ENCODE measurements at places on chromosomes 2 and 18. TPM values are rescaled to one million over a fixed set of nuclear protein-coding genes. Genes with fewer than 3 reads are reported as not detected.

The CD207 gene
- polyA plus RNA-seq, result 0.10 TPM

DNA sequence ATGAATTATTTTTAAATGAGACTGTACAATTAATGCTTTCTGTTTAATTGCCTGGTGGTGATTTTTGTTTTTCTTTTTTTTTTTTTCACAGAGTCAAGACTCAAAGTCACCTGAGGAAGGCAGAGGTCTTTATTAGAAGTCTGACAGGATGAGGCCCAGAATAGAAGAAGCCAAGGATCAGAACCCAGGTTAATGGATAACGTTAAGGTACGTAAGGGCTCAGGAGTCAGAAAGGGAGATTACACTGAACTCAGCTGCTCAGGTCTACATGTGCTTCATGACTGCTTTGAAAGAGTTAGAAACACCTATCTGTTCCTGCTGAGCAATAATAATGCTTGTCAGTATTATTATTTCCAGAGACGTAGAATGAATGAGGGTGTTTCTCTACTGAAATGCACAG lies 196.5 kb downstream of the LRATD1 start:
- no peaks in the 10 kb centered on the region for H3K27me3 ChIP-seq
- no peaks in the 10 kb centered on the region for H3K36me3 ChIP-seq
- DNase-seq, result no peak
- H3K4me3 ChIP-seq, result no peak overlapping the region
- H3K4me1 ChIP-seq, result no peaks in the 10 kb centered on the region
- no peak overlapping the region for H3K27ac ChIP-seq

- H3K4me1 ChIP-seq, result no peaks in the 10 kb centered on the region
- DNase-seq, result no peak
- H3K36me3 ChIP-seq, result no peaks in the 10 kb centered on the region
- no peak overlapping the region for H3K27ac ChIP-seq
- no peak overlapping the region for H3K4me3 ChIP-seq
Measured at GRCh38 chr2:180196419-180196977, 189.4 kb upstream of the CWC22 start.

DNA sequence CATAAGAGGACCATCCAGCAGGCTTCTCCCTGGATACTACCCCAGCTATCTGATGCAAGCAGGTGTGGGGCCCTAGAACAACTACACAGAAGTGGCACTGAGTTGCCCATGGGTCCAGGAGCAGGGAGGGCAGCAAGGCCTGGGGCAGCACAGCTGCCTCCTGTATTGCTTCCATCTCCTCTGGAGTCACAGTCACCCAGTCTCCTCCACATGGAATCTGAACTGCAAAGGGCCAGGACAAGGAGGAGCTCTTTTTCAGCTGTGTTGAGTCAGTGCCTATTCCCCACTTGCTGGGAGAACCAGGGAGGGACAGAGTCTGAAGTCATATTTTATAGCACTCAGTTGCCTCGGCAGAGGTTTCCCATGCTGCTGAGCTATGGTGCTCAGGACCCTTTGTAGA lies 67.9 kb upstream of the ALPP start:
- no peak overlapping the region for H3K27ac ChIP-seq
- H3K4me1 ChIP-seq, result peaks cover 16% of the 10 kb centered on the region
- no peak overlapping the region for H3K4me3 ChIP-seq
- H3K36me3 ChIP-seq, result no peaks in the 10 kb centered on the region
- no peak for DNase-seq

The ST8SIA5 gene
- polyA plus RNA-seq, result 18.4 TPM

The TNFRSF11A gene
- polyA plus RNA-seq, result 2.0 TPM

DNA sequence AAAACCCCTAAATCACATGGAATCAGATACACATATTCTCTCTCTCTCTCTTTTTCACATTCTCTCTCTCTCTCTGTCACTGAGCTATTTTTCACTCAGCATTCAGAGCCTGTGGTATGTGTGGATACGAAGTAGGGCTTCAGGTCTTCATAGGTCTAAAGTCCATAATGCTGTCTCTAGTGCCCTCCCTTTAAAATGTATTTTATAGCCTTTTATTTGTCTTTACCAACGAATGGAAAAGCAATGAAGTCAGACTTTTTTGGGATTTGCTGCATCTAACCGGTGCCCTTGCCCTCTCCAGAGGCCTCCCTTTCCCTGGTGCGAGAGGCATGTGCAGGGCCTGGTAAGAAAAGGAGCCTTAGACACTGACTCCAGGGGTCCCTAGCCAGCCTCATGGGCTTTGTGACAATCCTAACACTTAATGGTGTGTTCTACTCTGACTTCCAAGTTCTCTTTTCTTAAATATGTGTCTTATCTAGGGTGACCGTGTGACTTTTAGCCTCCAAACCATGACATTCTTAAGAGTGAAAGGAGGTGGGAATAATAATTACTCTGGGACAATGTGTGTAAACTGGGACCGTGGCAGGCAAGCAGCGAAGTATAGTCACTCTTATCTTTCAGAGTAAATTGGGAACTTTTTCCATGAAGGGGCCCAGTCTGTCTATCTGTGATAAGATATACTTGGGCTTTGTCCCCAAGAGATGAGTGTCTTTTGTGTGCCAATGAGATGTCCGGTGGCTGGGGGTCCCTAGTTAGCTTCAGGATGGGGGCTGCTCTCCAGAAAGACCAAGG lies 101.1 kb downstream of the B3GNT2 start:
- no peak overlapping the region for H3K4me3 ChIP-seq
- H3K27me3 ChIP-seq, result no peaks in the 10 kb centered on the region
- H3K36me3 ChIP-seq, result no peaks in the 10 kb centered on the region

DNA sequence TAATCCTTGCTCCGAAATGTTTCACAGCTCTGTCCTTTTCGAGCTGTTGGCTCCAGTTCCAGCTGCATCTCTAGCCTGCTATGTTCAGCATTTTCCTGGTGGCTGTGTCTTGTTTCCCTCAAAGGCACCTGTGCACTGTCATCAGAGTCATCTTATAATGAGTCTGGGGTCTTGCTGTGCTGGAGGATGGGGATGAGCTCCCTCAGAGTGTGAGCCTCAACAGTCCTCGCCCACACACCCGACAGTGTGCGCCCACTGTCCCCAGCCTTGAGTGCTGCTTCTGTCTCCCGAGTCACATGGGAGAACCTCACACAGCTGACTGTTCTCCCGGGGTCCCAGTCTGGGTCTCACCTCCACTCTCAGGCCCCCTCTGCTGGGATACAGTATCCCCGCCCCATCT lies 25.4 kb downstream of the SPP2 start:
- DNase-seq, result no peak
- H3K4me1 ChIP-seq, result no peaks in the 10 kb centered on the region
- H3K36me3 ChIP-seq, result no peaks in the 10 kb centered on the region
- H3K4me3 ChIP-seq, result no peak overlapping the region
- H3K27ac ChIP-seq, result no peak overlapping the region
- no peaks in the 10 kb centered on the region for H3K27me3 ChIP-seq

DNA sequence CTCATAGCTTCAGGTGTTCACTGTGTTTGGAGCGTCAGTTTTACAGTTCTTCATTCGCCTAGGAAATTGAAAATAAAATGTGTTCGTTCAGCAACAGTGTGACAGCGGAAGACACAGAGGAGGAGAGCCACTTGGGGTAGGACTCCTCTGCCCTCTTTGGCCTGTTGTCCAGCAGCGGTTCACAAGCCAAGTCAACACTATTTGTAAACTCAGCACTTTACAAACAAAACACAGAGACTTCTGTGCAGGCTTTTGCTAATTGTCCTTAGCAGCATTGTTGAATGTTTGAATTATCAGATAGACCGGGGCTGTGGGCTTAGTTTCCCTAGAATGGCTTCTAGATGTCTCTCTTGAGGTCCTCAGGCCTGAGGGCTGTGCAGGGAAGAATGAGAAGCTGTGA lies 73.2 kb downstream of the TNFRSF11A start:
- no peak overlapping the region for H3K27ac ChIP-seq
- no peaks in the 10 kb centered on the region for H3K4me1 ChIP-seq
- no peaks in the 10 kb centered on the region for H3K36me3 ChIP-seq
- no peak for DNase-seq
- H3K27me3 ChIP-seq, result no peaks in the 10 kb centered on the region

The GALNT3 gene
- polyA plus RNA-seq, result 5.5 TPM

DNA sequence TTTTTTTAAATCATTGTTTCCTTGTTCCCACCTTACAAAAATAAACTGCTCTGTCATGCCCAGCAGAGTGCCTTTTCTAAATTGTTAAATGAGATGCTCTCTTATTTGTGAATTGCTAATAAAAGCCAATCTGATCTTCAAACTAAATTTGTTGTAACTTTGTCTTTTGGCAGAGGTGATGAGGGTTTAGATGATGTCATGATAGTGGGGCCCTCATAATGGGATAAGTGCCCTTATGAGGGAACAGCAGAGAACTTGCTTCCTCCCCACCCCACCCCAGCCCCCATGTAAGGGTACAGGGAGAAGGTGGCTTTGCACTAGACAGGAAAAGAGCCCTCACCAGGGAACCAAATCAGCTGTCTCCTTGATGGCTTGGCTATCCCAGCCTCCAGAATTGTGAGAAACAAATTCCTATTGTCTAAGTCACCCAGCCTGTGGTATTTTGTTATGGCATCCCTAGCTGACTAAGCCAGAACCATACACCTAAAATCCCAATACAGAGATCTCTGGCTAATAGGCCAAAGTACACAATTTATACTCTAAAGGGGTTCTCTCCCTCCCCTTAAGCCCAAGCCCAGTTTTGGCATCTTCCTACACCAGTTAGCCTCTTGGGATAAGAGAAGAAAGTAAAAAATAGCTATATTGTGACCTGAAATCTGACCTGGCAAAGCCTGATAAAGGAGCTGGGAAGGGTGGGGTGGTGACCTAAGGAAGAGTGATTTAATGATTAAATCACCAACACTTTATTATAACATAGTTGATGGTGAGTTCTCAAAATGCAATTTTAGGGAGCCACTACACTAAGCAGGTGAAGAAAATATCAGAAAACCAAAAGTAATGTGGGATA lies 40.3 kb upstream of the HNRNPA3 start:
- H3K27ac ChIP-seq, result no peak overlapping the region
- H3K27me3 ChIP-seq, result no peaks in the 10 kb centered on the region
- no peak for DNase-seq
- no peaks in the 10 kb centered on the region for H3K36me3 ChIP-seq
- H3K4me3 ChIP-seq, result no peak overlapping the region

DNA sequence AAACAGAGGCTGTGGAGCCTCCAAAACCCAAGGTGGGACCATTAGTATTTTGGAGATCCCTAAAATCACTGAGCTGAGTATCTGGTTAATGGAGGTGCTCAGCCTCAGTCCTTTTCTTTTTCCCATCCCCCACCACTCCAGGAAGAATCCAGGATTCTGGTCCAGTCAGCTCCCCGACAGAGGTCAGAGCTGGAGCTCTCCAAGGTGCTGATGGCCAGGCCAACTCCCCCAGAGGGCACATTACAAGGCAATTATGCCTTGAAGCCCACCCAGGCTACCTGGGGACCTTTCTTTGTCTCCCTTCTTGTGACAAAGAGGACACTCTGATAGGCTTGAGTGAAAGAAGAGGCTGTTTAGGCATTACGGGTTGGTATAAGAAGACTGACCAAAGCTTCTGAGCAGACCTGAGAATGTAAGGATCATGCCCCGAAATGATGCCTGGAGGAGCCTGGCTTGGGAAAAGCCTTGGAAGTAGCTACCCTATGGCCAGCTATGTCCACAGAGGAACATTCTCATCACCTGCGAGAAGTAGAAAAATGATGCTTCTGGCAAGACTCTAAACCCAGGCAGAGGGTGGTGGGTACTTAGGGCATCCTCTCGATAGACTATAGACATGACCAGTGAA lies 102.5 kb upstream of the LDAH start:
- no peak overlapping the region for H3K27ac ChIP-seq
- no peak for DNase-seq
- no peaks in the 10 kb centered on the region for H3K36me3 ChIP-seq

- H3K36me3 ChIP-seq, result no peaks in the 10 kb centered on the region
- H3K27ac ChIP-seq, result no peak overlapping the region
- H3K4me1 ChIP-seq, result no peaks in the 10 kb centered on the region
Measured at GRCh38 chr2:170310876-170311502, 133.0 kb downstream of the MYO3B start.

The SPP2 gene
- not detected for polyA plus RNA-seq

- no peaks in the 10 kb centered on the region for H3K27me3 ChIP-seq
- peak; percentile 59 for DNase-seq
- no peak overlapping the region for H3K27ac ChIP-seq
- H3K36me3 ChIP-seq, result no peaks in the 10 kb centered on the region
- H3K4me1 ChIP-seq, result peaks cover 8% of the 10 kb centered on the region
Measured at GRCh38 chr2:201235860-201236811, 24.2 kb upstream of the CASP8 start.

DNA sequence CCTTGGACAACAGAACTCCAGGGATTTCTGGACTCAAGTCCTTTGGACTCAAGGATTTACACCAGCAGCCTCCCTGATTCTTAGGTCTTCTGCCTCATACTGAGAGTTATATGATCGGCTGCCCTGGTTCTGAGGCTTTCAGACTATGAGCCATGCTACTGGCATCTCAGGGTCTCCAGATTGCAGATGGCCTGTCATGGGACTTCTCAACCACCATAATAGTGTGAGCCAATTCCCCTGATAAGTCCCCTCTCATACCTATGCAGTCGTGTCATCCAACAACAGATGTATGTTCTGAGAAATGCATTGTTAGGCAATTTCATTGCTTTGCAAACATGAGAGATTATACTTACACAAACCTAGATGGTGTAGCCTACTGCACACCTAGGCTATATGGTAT lies 61.4 kb upstream of the MSTN start:
- H3K27me3 ChIP-seq, result no peaks in the 10 kb centered on the region
- no peaks in the 10 kb centered on the region for H3K36me3 ChIP-seq
- H3K4me1 ChIP-seq, result peaks cover 7% of the 10 kb centered on the region
- DNase-seq, result no peak

- peak; percentile 14 for DNase-seq
- H3K4me1 ChIP-seq, result no peaks in the 10 kb centered on the region
- H3K27me3 ChIP-seq, result no peaks in the 10 kb centered on the region
- no peak overlapping the region for H3K4me3 ChIP-seq
- H3K36me3 ChIP-seq, result no peaks in the 10 kb centered on the region
- H3K27ac ChIP-seq, result no peak overlapping the region
Measured at GRCh38 chr2:7725171-7725849, 808.1 kb downstream of the RNF144A start.

The KCNJ3 gene
- 0.64 TPM for polyA plus RNA-seq

DNA sequence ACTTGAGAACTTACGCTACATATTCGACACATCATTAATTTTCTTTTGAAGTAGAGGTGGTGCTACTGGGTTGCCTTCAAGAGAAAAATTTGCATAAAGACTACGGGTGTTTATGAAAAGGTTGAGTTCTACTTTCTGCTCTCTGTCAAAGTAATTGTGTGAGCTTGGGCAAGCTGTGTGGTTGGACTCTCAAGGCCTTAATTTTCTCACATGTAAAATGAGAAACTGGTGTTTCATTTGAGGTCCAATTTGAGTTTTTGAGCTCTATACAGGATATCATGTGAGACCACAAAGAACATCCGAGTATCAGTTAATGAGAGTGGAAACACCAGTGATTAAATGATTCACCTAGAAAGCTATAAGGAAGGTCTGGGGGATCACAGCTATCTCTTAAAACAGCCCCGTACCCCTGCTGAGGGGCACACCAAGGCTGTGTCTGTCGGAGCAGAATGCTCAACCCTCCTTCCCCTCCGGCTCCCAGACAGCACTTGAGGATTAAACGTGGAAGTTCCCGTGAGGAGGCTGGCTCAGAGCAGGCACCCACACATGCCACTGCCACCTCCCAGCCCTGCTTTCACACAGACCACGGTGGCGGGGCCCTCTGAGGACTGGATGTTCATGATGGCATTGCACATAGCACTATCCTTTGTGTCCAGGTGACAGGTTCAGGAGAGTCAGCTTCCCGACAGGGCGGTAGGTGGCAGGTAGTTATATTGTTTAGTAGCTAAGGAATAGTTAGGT lies 191.8 kb downstream of the RNF144A start:
- H3K4me3 ChIP-seq, result no peak overlapping the region
- H3K4me1 ChIP-seq, result no peaks in the 10 kb centered on the region
- H3K36me3 ChIP-seq, result no peaks in the 10 kb centered on the region
- DNase-seq, result no peak
- no peaks in the 10 kb centered on the region for H3K27me3 ChIP-seq

The GCG gene
- 0.51 TPM for polyA plus RNA-seq

Data from adrenal gland (tissue), 19 donors.